ENCODE measurements at places on chromosomes 13 and 19.

DNA sequence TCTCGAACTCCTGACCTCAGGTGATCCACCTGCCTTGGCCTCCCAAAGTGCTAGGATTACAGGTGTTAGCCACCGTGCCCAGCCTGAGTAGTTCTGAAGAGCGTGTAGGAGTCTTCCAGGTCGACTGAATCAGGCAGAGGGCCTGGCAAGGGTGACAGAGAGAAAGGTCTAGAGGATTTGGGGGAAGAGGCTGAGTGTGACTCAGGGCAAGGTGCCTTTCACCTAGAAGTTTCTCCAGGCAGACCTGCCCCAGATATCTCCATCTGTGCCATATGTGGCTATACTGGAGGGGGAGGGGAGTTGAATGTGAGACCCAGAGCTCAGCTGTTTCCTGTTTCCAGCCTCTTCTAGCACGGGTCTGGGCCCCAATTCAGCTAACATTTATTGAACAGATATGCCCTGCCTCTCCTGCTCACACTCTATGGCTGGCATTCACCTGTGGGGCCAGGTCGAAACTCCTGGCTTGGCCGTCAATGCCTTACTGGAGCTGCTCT, 1.3 kb downstream of the CCDC159 start:
- no peak for DNase-seq

GRCh38 chr19:5026706-5027273, 57.9 kb downstream of the KDM4B start:
- no peak for DNase-seq

DNA sequence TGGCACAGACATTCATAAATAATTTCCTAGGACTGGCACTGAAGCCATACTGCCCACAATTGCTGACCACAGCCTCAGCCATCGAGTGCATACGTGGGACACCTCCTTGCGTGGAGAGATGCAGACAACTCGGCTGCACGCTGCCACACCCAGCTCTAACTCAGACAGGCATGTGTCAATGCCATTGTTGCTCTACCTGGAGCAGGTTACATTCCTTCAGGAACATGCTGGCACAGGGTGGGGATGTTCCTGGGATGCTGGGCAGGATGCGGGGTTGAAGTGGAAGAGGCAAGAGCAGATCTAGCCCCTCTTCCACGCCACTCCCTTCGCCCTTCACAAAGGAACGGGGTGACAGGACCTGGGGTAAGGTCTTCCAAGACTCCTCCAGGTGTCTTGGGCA, 24.2 kb upstream of the SLC35E1 start:
- no peak for DNase-seq

GRCh38 chr13:71886880-71887279, 19.9 kb upstream of the DACH1 start:
- no peak for DNase-seq

DNA sequence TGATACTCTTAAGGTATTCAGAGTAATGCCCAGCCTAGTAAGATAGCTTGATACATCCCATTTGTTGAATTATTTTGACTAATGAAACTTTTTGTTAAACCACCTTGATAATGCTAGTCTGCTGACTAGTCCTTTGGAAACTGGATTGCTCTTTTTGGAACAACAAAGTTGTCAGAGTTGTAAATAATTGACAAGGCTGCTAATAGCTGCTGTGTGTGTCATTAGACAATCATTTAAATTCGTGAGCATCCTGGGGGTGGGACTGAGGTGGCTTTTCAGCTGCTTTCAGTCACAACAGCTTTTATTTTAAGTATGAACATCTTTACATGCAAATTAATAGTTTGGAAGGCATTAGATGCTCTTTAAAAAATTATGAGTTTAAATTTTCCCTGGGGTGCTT, 153.5 kb downstream of the HS6ST3 start:
- DNase-seq, result no peak

Data from HL-60 (cell line).